ENCODE measurements at places on chromosomes 1 and 21.

DNA sequence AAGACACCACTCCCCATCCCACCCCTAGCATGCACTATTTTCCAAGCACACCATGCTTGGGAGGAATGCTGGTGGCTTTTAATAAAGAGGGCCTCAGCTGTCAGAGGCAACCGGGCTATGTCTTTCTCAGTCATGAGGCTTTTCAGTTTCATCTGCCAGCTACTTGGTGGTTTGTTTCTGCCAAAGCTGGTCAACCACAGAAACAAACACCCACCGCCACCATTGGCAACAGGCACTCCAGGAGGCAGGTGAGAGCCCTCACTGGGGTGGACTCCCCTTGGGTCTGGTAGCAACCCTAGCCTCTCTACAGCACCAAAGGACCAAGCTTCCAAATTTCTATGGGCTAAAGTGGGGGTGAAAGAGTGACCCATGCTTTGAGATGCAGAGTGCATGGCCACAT is 54.3 kb upstream of the CD1D start:
- DNase-seq, result no peak

- no peak for DNase-seq
Measured at GRCh38 chr1:180611016-180611930, 20.5 kb upstream of the XPR1 start.

DNA sequence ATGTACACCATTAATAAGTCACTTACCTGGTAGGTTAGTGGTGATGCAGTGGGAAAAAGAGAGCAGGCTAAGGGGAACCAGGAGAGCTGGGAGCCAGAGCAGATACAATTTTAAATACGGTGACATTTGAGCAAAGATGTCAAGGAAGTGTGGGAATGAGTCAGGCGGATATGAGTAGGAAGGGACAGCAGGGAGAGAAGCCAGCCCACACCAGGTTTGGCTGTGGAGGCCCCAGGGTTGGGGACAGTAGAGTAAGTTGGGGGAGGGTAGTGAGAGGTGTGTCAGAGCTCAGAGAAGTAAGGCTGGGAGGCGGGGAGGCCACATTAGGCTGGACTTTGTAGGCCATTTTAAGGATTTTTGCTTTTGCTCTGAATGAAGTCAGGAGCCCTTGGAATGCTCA is 482.0 kb downstream of the DISC1 start:
- peak; percentile 55 for DNase-seq

DNA sequence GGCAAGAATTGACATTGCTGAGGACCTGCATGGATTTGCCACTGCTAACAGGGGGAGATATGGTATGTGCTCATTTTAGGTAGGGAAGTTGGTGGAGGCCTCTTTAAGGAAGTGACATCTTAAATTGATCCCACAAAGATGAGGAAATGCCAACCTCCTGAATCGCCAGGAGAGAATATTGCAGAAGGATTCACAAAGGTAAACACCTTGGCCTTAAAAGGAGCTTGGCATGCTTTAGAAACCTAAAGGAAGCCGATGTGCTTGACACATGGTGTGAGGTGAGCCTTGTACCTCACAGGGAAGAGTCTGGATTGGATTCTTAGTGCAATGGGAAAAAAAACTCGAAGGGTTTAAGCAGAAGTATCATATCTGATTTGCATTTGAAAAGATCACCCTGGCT is 470.5 kb upstream of the DAB1 start:
- peak; percentile 5 for DNase-seq

DNA sequence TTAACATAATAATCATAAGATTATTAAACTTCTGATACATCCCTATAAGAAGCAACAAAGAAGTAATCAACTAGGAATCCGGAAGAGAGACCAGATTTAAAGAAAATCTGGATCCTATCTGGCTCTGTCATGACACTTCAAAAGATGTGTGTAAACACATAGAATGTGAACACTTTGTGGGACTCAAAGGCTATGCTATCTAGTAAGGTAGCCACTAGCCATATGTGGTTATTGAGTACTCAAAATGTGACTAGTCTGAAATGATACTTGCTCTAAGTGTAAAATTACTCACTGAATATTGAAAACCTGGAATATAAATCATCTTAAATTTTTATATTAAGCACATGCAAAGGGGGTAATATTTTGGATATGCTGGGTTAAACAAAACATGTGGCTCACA is 8.7 kb downstream of the FUBP1 start:
- no peak for DNase-seq

DNA sequence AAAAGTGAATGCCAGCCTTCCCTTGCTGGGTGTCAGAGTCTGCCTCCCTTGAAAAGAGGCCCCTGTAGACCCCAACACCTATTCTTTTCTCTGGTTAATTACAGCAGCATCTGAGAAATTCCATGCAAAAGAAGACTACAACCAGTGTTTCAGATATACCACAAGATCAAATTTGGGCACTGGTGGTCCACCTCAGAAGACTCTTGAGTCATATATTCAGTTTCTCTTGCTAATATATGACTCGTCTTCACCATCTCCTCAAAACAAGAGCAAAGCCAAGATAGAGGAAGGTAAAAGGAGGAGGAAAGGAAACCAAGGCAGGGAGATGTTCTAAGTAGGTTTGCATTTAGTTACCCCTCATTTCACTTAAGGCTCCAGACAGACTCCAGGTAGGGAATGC is 259.9 kb downstream of the ZNF648 start:
- DNase-seq, result no peak

DNA sequence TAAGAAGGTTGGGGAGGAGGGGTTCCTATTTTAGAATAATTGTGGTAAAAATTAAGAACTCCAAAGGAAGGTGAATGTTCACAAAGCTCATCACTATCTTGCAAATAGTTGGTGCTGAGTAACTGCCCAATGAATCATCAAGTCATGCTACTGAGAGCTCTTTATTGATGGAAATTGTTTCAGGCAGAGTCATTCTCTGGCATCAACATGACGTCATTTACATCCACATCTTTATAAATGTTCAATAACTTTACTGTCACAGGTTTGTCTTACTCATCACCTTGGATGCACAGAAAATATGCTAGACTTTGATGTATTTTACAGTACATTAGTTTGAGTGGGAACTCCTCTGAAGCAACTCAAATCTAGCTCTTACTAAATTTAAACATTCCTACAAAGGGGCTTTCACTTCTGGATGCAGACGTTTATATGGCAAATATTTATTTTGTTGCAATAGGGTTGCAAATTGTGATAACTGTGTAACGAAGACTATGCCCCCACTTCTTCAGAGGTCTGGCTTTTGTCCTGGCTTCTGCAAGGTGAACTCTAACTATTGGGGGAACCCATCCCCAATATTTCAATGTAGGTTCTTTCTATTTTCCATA is 273.7 kb upstream of the AJAP1 start:
- DNase-seq, result no peak

DNA sequence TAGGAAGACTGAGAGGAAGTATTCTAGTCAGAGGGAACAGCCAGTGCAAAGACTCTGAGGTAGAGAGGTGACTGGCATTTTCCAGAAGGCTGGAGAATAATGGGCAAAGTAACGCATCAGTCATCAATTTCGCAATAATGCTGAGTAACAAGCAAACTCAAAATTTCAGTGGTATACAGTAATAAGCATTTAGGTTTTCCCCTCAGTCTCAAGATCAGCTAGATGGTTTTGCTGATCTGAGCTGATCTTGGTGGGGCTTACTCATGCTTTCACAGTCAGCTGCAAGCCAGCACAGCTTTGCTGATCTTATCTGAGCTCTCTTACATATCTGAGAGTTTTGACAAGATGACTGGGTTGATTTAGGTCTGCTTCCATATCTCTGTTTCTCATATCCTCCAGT is 108.7 kb downstream of the TSEN15 start:
- DNase-seq, result peak; percentile 19

- DNase-seq, result peak; percentile 67
Measured at GRCh38 chr1:202237052-202237451, 43.5 kb downstream of the LGR6 start.

GRCh38 chr1:85495556-85495955 is 30.6 kb upstream of the DDAH1 start:
- DNase-seq, result peak; percentile 95

GRCh38 chr1:202234331-202235002 is 40.9 kb downstream of the LGR6 start:
- peak; percentile 48 for DNase-seq

- DNase-seq, result no peak
Measured at GRCh38 chr1:226985839-226986463, 45.9 kb downstream of the COQ8A start.

DNA sequence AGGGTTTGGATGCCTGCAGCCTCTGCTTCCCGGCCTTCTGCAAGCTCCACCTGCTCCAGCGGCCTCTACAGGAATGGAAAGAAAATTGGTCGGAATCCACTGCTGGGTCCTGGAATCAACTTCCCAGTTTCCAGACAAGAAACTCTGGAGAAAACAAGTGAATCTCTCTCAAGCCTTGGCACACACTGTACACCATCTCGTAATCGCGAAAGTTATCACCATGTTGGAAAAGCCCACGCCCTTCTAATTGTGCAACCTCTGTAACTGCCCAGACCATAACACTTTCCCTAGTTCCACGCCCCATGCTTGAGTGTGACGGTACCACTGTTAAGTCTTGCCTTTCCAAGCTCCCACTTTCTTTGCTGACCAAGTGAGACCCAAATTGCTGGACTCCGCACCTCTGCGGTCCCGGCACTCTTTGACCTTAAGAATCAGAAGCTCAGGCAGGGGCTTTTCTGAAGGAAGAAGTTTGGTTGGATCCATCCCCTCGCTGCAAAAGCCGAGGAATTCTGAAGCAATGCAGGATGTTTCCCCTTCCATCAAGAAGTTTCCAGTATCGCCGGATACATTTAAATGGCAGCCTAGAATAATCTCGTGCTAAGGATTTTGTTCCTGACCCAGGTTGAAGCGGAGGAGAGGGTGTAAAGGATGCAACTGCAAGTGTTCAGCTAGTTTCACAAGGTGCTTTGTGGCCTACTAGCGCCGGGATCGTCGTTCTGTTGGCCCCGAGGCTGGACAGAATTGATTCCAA is 6.2 kb downstream of the NR5A2 start:
- no peak for DNase-seq

GRCh38 chr1:18795002-18795689 is 64.3 kb downstream of the TAS1R2 start:
- DNase-seq, result no peak

DNA sequence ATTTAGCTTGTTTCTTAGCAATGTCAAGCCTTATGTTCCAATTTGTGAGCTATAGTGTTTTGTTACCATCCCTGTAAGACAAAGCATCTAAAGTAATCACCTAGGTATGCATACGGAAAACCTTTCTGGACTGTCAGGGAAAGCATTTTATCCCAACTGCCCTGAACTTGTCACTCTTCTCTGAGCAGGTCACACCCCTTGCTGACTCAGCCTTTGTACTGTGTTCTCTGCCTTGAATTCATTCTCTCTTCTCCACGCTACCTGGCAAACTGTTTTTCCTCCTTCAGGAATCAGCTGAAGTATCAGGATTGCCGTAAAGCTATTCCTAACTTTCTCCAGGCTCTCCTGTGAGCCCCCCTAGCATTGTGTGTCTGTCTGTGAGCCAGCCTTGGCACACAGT is 54.2 kb downstream of the PBX1 start:
- DNase-seq, result peak; percentile 54

- DNase-seq, result peak; percentile 79
Measured at GRCh38 chr1:100463791-100464424, 74.0 kb upstream of the GPR88 start.

- no peak for DNase-seq
Measured at GRCh38 chr1:1785666-1786065, 7.4 kb upstream of the NADK start.

DNA sequence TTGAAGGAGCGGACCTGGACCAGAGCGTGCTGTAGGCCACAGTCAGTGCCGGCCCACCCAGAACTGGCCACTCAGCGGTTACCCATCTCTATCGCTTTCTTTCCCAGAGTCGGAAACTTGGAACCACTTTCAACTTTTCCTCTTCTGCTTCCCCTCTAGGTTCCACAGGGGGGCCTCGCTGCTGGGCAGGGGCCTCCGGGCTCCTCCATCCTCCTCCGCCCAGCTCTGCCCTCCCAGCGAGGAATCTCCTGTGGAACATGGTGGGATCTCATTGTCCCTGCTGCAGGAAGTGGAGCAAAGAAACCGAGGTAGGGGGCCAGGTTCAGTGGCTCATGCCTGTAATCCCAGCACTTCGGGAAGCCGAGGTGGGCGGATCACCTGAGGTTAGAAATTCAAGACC is 139.2 kb downstream of the ETS2 start:
- DNase-seq, result no peak

DNA sequence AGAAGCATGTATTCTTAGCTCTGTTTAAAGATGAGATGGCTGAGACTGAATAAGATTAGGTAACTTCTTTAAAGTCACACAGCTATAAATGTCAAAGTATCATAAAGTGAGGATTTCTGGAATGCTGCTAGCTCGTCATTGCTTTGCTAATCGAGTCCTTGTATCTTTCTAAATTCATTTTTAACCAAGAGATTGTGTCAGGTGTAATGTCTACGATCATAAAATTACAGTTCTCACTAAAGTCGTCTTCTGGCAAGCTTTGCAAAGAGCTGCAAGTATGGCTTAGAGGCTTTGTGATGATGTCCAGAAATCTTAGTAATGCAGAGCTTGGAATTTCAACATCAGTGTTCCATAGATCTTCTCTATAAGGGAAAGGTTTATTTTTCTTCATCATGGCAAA is 569.8 kb downstream of the LMO4 start:
- no peak for DNase-seq

- no peak for DNase-seq
Measured at GRCh38 chr21:41755258-41755933, 11.5 kb downstream of the RIPK4 start.

DNA sequence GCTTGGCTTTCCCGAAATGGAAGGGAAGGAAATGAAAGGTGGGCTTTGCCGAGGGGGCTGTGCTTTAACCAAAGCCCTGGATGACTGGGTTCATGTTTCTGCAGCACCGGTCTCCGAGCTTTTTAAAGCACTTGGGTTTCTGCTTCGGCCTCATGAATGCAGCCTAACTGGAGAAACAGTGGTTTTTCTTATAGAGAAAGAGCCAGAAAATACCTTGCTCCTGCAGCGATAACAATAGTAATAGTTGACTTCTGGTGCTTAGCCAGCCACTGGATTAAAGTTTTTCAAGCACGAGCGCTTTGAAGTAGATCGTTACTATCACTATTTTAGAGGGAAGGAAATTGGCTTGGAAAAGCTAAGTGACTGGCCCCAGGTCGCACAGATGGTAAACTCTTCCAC is 500 bp upstream of the DOCK7 start:
- DNase-seq, result peak; percentile 7

- DNase-seq, result no peak
Measured at GRCh38 chr1:191870490-191870889, 287.8 kb upstream of the RGS18 start.
